ENCODE measurements at places on chromosomes 2 and 18.

GRCh38 chr18:49638891-49639557 lies 77.2 kb downstream of the LIPG start:
- DNase-seq, result no peak

DNA sequence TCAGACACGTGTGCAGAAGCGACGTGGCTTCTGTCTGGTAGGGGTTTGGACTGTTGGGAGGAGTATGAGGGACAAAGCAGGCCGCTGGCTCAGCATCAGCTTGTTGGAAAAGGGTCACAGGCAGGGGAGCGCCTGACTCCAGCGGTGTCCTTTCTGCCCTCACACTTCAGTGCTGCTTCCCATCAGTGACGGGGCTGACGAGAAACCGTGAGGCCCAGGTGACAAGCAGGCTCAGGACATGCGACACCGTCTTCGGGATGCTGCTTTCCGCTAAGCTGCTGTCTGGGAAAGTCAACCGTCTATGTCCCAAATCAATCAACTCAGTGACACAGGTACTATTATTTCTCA lies 90.5 kb downstream of the USP40 start:
- no peak for DNase-seq

GRCh38 chr2:156005999-156006712 lies 326.4 kb downstream of the NR4A2 start:
- no peak for DNase-seq

- no peak for DNase-seq
Observed at GRCh38 chr2:128789221-128789620, 470.6 kb upstream of the HS6ST1 start.

DNA sequence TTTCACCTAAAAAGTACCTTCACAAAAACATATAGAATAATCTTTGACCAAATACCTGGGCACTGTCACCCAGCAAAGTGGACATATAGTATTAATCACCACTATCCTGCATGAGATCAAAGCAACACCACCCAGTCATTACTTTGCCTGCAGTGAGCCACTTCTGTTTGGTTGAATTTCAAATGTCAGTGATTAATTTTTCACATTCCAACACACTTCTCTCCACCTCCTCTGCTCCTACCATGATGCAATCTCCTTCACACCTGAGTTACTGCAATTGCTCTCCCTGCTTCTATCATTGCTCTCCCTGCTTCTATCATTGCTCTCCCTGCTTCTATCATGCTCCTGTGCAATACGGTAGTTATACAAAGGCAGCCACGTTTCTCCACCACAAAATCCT lies 106.1 kb upstream of the NETO1 start:
- no peak for DNase-seq

- DNase-seq, result peak; percentile 9
Observed at GRCh38 chr18:67302043-67302442, 214.5 kb downstream of the DSEL start.

DNA sequence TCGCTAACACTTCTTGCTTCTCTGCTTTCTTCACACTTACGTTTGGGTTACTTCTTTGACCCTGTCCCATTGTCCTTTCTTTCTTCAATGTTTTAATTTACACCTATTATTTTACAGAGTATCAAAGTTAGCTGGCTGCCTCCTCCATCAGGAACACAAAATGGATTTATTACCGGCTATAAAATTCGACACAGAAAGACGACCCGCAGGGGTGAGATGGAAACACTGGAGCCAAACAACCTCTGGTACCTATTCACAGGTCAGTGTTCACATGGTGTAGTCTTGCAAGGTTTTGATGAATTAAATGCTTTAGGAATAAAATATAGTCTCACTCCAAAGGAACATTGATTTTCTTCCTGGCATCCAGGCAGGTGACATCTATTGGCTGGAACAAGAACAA lies 919.0 kb downstream of the MBD2 start:
- DNase-seq, result no peak

All from central memory CD4-positive, alpha-beta T cell (primary cell).